ENCODE measurements at places on chromosomes 4 and X.

- no peak for DNase-seq
Observed at GRCh38 chr4:153947124-153947523, 158.2 kb upstream of the SFRP2 start.

DNA sequence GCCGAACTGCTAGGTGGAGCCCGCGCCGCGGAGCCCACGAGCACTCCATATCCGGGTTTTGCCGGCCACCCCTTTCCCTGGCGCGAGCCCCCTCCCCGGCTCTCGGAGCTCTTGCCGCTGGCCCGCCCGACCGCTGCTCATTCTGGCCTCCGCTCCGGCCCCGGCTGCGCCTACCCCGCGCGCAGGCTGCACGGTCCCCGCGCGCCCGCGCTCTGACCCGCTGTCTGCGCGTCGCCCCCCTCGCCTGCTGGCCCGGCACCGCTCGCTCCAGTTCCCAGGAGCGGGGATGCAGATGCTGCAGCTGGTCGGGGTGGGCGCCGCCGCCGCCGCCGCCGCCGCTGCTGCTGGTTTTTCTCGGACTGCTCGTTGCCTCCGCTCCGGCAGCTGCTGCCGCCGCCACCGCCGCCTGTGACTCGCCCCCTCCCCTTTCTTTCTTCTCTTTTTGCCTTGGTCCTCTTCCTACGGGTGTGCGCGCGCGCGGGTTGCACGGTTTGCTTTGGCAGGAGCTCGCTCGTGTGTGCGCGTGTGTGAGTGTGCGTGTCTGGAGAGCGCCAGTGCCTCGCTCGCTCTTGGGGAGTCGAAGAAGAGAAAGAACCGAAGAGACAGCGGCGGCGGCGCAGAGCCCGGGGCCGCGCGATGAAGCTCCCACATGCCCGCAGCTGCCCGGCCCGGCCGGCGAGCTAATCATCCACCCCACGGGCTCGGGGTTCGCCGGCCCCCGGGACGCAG lies at the start of gene ADGRL3:
Gene ADGRL3, plus strand, starts transcription at position 140 of the 729 bp plus-strand sequence.
- DNase-seq, result no peak

DNA sequence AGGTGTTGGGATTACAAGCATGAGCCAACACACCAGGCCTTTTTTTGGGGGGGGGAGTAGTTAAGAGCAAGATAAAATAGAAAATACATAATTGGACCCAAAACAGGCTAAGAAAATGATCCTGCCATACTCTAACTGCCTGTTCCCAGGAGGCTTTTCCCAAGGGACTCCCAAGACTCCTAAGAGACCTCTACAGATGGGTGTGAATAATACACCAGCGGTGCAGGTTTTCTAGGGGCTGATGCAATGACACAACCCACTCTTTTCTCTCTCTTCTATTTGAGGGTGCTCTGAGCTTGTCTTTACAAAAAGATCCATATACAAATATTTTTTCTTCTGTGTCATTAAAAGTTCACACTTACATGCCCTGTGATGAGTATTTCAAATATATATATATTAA lies 116.9 kb downstream of the RASL11B start:
- no peak for DNase-seq

DNA sequence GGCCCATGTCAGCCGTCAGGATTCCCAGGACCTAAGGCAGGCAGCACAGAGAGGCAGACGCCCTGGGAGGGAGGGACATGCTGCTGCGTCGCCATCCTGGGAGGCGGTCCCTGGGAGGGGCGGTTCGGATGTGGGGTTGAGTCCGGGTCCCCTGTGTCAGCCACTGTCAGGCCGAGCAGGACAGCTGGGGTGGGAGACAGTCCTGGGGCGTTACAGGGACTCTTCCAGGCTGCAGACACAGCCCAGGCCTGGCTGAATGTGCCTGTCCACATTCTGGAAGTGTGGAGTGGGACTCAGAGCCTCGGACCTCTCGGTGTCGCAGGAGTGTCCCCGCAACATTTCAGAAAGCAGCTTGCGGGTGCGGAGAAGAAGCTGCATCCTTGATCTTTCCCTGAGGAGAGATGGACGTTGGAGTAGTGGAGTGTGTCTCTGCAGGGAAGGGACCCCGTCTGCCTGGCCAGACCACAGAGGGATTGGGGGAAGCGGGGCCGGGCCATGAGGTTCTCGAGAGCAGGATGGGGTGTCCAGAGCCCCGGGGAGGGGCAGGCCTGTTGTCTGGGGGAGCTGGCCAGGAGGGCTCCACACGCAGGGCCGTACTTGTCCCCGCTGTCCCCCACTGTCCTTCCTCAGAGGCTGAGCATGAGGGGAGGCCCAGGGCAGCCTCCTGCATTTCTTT lies 6.1 kb downstream of the AKAP17A start:
- no peak for DNase-seq

Data from stimulated activated CD4-positive, alpha-beta T cell treated with anti-CD3 and anti-CD28 coated beads, Interleukin-1b, Interleukin-23, amount 100 ng/mL, for 1 hour (primary cell).